ENCODE measurements at places on chromosomes 3 and 15.

- peak; percentile 50 for DNase-seq
Measured at GRCh38 chr3:41482134-41482533, 282.8 kb downstream of the CTNNB1 start.

GRCh38 chr15:45343258-45343860 is 35.0 kb downstream of the GATM start:
- DNase-seq: no peak

DNA sequence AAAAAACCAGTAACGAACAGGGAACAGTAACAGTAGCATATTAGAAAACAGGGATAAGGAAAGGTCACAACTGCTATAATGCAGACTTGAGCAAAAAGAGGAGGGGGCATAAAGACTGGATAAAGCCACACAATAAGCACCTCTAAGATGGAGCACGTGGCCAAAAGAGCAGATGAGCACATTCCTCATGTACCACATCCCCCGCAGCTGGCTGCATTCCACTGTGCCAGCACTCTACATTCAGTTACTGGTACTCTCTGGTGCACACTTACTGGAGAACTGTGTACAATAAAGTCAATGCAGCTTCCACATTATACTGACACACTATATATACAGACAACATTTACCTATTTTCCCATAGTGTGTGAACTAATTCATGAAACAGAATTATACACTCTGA is 64.7 kb downstream of the UBE3A start:
- no peak for DNase-seq

- no peak for DNase-seq
Measured at GRCh38 chr3:55169608-55170072, 241.8 kb upstream of the LRTM1 start.

Data from H7 (cell line).